ENCODE measurements at places on chromosomes 2 and 18. TPM values are rescaled to one million over a fixed set of nuclear protein-coding genes. Genes with fewer than 3 reads are reported as not detected.

The MAPRE2 gene
- 30.1 TPM for total RNA-seq

The FANCL gene
- 26.5 TPM for total RNA-seq

The RGPD4 gene
- not detected for total RNA-seq

- H3K4me3 ChIP-seq, result no peak overlapping the region
- H3K27ac ChIP-seq, result peak overlapping the region; percentile 48
- no peaks in the 10 kb centered on the region for H3K4me1 ChIP-seq
Observed at GRCh38 chr2:113203901-113204519, 30.2 kb downstream of the PSD4 start.

- H3K27ac ChIP-seq, result no peak overlapping the region
- no peak for DNase-seq
- no peaks in the 10 kb centered on the region for H3K27me3 ChIP-seq
- H3K4me3 ChIP-seq, result no peak overlapping the region
- no peaks in the 10 kb centered on the region for H3K36me3 ChIP-seq
Observed at GRCh38 chr2:21543630-21544029, 419.9 kb downstream of the TDRD15 start.

GRCh38 chr2:6510532-6510931 lies 355.2 kb downstream of the CMPK2 start:
- no peaks in the 10 kb centered on the region for H3K36me3 ChIP-seq
- no peak for DNase-seq
- no peaks in the 10 kb centered on the region for H3K4me1 ChIP-seq

DNA sequence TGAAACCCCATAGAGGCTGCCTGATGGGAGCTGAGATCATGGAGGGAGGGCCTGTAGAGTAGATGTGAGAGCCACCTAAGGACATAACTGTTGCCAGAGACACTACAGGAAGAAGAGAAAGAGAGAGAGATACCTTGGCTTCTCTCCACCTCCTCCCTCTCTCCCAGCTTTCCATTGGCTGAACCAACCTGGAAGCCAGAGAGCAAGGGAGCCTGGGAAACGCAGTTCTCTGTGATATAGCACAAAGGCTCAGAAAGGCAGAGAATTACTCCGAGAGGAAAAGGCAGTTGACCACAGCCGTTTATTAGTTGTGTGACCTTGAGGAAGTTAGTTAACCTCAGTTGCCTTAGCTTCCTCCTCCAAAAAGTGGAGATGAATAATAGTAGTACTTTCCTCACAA lies 37.7 kb upstream of the MAT2A start:
- H3K4me1 ChIP-seq, result peaks cover 4% of the 10 kb centered on the region
- no peaks in the 10 kb centered on the region for H3K36me3 ChIP-seq
- no peaks in the 10 kb centered on the region for H3K27me3 ChIP-seq
- no peak for DNase-seq
- H3K27ac ChIP-seq, result peak overlapping the region; percentile 8

DNA sequence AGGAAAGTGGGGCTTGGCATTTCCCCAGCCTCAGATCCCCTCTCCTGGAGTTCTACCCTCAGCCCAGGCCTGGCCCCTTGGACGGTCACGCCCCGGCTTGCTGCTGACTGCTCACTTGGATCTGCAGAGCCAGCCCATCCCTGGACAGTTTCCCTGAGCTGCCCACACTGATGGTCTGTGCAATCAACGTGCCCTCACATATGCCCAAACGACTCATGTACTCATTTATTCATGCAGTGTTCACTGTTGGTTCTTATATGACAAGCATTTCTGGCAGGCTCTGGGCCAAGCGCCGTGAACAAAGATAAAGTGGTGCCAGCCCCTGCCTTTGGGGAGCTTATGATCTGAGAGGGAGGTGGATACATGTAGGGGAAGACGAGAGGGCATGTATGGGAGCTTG lies 20.3 kb upstream of the GLI2 start:
- H3K4me1 ChIP-seq, result no peaks in the 10 kb centered on the region
- H3K27ac ChIP-seq, result no peak overlapping the region
- no peak overlapping the region for H3K4me3 ChIP-seq
- peaks cover 9% of the 10 kb centered on the region for H3K27me3 ChIP-seq
- no peaks in the 10 kb centered on the region for H3K36me3 ChIP-seq

DNA sequence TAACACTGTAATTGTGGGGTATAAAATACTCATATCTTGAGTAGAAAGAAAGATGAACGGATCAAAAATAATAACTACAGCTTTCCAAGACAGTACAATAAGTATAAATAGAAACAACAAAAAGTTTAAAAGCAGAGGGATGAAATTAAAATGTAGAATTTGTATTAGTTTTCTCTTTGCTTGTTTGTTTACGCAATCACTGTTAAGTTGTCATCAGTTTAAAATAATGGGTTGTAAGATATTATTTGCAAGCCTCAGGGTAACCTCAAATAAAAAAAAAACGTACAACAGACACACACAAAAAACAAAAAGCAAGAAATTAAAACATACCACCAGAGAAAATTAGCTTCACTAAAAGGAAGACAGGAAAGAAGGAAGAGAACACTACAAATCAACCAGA lies 18.0 kb upstream of the ABCB11 start:
- no peaks in the 10 kb centered on the region for H3K36me3 ChIP-seq
- no peak overlapping the region for H3K4me3 ChIP-seq
- no peaks in the 10 kb centered on the region for H3K27me3 ChIP-seq
- H3K4me1 ChIP-seq, result no peaks in the 10 kb centered on the region
- H3K27ac ChIP-seq, result no peak overlapping the region
- DNase-seq, result no peak

DNA sequence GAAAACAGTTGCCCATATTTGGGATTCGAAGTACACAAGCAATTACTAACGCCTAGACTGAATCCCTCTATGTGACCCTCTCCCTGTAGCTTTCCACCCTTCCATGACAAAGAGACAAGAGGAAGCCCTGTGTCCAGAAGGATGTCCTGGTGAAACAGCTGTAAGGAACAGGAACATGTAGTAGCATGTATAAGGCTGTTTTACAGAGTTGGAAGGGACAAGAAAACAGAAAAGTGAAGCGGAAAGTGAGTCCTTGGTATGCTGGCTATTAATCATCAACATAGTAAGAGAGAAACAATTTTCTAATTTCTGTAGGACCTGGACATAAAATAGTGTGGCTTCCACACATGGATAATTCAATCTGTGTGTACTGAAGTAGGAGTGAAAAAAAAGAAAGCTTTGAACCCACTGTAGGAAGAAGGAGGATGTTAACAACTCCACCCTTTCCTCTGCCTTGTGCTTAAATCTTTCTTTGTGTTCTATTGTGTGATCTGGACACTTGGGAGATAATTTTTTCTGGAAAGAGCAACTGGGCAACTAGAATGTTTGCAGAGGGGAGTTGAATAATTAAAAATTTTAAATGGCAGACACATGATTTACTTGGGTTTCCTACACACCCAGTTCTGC lies 162.3 kb upstream of the ZSWIM2 start:
- no peaks in the 10 kb centered on the region for H3K27me3 ChIP-seq
- H3K4me1 ChIP-seq, result no peaks in the 10 kb centered on the region
- H3K36me3 ChIP-seq, result no peaks in the 10 kb centered on the region
- no peak for DNase-seq
- H3K27ac ChIP-seq, result no peak overlapping the region

- no peaks in the 10 kb centered on the region for H3K27me3 ChIP-seq
- H3K4me1 ChIP-seq, result peaks cover 3% of the 10 kb centered on the region
- H3K36me3 ChIP-seq, result no peaks in the 10 kb centered on the region
- DNase-seq, result no peak
- no peak overlapping the region for H3K4me3 ChIP-seq
Observed at GRCh38 chr2:205889114-205889513, 196.9 kb downstream of the INO80D start.

GRCh38 chr18:33717339-33717738 lies 139.3 kb downstream of the ASXL3 start:
- H3K4me1 ChIP-seq, result no peaks in the 10 kb centered on the region
- no peak overlapping the region for H3K27ac ChIP-seq
- H3K4me3 ChIP-seq, result no peak overlapping the region

DNA sequence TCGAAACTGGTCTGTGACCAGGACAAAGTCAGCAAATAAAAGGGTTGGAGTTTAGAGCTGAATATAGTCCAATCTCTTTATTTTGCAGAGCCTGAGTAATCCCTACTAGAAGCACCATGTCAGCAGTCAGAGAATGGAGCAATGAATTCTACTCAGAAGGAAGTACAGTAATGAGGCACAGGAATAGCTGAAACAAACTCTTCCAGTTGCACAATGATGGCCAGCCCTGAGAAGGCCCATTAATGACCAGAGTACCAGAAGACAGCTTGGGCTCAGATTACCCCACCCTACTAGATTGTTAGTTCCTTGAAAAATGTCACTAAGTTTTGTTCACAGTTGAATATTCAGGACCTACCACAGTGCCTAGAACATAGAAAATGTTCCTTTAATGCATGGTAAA lies 40.3 kb upstream of the SCG2 start:
- no peak overlapping the region for H3K27ac ChIP-seq
- no peak for DNase-seq
- no peak overlapping the region for H3K4me3 ChIP-seq

DNA sequence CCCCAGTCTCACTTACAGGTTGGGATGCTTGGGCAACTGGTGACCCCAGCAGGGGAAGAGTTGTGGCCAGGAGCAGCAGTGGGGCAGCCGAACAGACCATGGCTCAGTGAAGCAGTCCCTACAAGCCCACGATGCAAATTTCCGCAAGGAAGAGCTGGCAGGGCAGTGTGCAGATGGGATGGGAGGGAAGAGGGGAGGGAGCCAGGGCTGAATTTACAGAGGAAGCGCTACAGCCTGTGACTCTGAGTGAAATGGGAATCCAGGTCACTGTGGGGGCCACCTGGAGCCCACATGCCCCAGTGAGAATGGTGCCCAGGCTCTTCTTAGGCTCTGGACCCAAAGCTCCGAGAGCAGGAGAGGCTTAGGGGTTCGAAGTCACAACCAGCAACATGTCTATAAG lies 27.0 kb upstream of the SELENOI start:
- no peaks in the 10 kb centered on the region for H3K4me1 ChIP-seq
- DNase-seq, result no peak
- no peaks in the 10 kb centered on the region for H3K36me3 ChIP-seq

DNA sequence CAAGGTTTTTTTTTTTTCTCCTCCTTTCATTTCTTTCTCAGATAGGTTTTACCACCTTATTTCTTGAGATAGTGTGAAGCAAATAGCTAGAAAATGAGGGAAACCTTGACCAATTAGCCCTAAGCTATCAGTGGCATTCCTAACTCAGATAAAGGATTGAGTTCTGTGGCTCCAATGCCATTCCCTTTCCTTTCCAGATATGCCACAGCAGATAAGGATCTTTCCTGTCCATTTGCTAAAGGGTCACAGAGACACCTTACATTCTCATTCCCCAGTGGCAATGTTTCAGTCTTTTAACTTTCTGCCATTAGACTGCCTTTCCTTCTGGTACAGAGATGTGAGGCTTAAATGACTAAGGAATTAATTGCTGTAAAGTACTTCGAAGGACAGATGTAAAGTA lies 81.7 kb downstream of the MGAT5 start:
- H3K4me3 ChIP-seq, result no peak overlapping the region
- DNase-seq, result no peak
- peaks cover 21% of the 10 kb centered on the region for H3K4me1 ChIP-seq
- H3K27me3 ChIP-seq, result no peaks in the 10 kb centered on the region
- no peaks in the 10 kb centered on the region for H3K36me3 ChIP-seq

- no peaks in the 10 kb centered on the region for H3K36me3 ChIP-seq
- peak; percentile 31 for DNase-seq
- H3K4me3 ChIP-seq, result peak overlapping the region; percentile 45
- no peaks in the 10 kb centered on the region for H3K27me3 ChIP-seq
- peak overlapping the region; percentile 77 for H3K27ac ChIP-seq
Observed at GRCh38 chr2:235493402-235493774, 455 bp upstream of the AGAP1 start.

DNA sequence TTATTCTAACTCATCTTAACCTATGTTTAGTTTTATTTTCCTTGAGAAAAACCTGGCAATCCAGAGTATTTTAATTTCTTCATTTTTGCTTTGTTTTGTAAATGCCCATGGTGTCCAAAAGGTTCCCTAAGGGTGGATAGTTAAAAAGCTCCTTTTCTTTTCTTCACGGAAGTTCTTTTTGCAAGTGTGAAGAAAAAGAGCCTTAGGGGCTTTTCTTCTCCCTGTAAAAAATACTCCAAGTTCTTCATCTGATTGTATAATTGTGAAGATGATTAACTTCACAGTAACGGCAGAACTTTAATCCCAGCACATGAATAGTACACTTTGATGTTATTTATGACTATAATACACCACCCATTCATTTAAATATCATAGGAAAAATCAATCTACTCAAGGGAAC lies 530.2 kb upstream of the LINC00305 start:
- H3K36me3 ChIP-seq, result no peaks in the 10 kb centered on the region
- H3K4me3 ChIP-seq, result no peak overlapping the region
- no peaks in the 10 kb centered on the region for H3K27me3 ChIP-seq
- no peak for DNase-seq
- H3K27ac ChIP-seq, result no peak overlapping the region

- no peaks in the 10 kb centered on the region for H3K27me3 ChIP-seq
- no peaks in the 10 kb centered on the region for H3K36me3 ChIP-seq
- H3K27ac ChIP-seq, result no peak overlapping the region
- H3K4me1 ChIP-seq, result no peaks in the 10 kb centered on the region
Observed at GRCh38 chr18:66548747-66549146, 55.1 kb downstream of the CDH19 start.

- H3K4me1 ChIP-seq, result no peaks in the 10 kb centered on the region
- no peak for DNase-seq
- no peaks in the 10 kb centered on the region for H3K36me3 ChIP-seq
- no peak overlapping the region for H3K27ac ChIP-seq
- no peaks in the 10 kb centered on the region for H3K27me3 ChIP-seq
Observed at GRCh38 chr2:110867078-110867477, 134.7 kb downstream of the ACOXL start.

DNA sequence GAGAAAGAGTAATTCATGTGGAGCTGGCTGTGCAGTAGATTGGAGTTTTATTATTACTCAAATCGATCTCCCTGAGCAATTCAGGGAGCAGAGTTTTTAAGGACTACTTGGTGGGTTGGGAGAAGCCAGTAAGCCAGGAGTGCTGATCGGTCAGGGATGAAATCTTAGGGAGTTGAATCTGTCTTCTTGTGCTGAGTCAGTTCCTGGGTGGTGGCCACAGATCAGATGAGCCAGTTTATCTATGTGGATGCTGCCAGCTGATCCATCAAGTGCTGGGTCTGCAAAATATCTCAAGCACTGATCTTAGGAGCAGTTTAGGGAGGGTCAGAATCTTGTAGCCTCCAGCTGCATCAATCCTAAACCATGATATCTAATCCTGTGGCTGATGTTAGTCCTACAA lies 17.0 kb upstream of the UGT1A8 start:
- H3K27me3 ChIP-seq, result no peaks in the 10 kb centered on the region
- H3K36me3 ChIP-seq, result no peaks in the 10 kb centered on the region
- no peak overlapping the region for H3K27ac ChIP-seq
- no peaks in the 10 kb centered on the region for H3K4me1 ChIP-seq

DNA sequence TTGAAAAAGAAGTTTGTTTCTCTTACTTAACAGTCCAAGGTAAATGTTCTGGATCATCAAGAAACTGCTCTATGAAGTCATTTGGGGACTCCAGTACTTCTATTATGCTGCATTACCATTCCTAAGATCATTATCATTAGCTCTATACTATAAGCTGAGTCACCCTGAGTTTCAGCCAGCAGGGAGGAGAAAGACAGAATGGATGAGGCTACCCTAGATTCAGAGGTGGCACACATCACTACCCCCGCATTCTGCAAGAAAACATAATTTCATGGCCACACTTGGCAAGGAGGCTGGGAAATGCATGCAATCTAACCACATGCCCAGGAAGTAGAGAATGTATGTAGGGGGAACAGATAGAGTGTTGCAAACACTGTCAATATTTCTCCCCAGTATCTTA lies 16.6 kb upstream of the LNPK start:
- H3K27ac ChIP-seq, result no peak overlapping the region
- H3K36me3 ChIP-seq, result no peaks in the 10 kb centered on the region
- DNase-seq, result no peak
- no peaks in the 10 kb centered on the region for H3K4me1 ChIP-seq
- no peak overlapping the region for H3K4me3 ChIP-seq

- H3K36me3 ChIP-seq, result no peaks in the 10 kb centered on the region
- H3K4me3 ChIP-seq, result no peak overlapping the region
- no peak for DNase-seq
- no peaks in the 10 kb centered on the region for H3K27me3 ChIP-seq
- H3K4me1 ChIP-seq, result no peaks in the 10 kb centered on the region
- H3K27ac ChIP-seq, result no peak overlapping the region
Observed at GRCh38 chr2:71136174-71136573, 5.7 kb downstream of the MPHOSPH10 start.

Data from tibial nerve (tissue), 4 donors.